ENCODE measurements at places on chromosomes 1 and 21.

- no peak for DNase-seq
Measured at GRCh38 chr1:23371987-23372880, 2.6 kb upstream of the ZNF436 start.

DNA sequence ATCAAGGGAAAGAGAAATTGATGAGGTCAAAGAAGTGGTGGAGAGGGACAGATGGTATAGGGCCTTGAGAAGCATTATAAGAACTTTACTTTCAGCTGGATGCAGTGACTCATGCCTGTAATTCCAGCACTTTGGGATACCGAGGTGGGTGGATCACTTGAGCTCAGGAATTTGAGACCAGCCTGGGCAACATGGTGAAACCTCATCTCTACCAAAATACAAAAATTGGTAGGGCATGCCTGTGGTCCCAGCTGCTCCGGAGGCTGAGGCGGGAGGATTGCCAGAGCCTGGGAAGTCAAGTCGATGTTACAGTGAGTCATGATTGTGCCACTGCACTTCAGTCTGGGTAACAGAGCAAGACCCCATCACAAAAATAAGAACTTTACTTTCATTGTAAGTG, 5.7 kb downstream of the TMEM50A start:
- DNase-seq, result no peak

DNA sequence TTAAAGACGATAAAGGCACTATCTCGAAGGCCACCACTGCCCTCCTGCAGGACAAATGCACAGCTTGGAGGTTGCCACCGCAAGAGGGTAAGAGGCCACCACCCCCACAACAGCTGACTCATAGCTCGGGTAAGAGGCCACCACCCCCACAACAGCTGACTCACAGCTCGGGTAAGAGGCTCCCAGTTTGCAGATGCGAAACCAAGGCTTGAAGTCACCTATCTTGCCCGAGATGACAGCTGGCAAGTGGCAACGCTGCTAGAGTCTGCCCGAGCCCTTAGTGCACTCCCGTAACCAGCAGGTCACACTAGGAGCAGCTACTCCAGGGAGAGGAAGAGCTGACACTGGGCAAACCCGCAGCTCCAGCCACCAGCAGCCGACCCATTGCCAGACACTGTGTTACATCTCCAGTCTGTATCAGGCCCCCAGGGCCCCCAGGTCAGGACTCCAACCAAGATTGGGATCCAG, 17.1 kb upstream of the SPSB1 start:
- DNase-seq, result peak; percentile 91

GRCh38 chr21:46181436-46181835, 2.8 kb downstream of the SPATC1L start:
- DNase-seq, result no peak

DNA sequence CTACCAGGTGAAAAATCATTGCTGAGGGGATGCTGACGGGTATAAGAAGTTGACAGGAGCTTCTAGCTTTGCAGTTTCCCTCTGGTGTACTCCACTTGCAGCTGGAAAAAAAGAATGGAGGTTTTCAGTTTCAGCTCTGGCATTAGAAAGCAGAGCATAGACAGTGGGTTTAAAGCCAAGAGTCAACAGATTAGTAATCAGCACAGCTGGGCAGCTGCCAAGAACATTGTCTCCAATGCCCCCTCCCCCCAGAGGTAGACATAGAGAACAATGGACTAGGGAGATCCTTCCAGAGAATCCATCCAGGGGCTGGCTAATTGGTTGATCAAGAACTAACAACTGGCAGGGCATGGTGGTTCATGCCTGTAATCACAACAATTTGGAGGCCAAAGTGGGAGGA, 10.1 kb upstream of the ZBTB8B start:
- DNase-seq, result no peak

GRCh38 chr1:182122913-182123260, 61.4 kb upstream of the ZNF648 start:
- no peak for DNase-seq

DNA sequence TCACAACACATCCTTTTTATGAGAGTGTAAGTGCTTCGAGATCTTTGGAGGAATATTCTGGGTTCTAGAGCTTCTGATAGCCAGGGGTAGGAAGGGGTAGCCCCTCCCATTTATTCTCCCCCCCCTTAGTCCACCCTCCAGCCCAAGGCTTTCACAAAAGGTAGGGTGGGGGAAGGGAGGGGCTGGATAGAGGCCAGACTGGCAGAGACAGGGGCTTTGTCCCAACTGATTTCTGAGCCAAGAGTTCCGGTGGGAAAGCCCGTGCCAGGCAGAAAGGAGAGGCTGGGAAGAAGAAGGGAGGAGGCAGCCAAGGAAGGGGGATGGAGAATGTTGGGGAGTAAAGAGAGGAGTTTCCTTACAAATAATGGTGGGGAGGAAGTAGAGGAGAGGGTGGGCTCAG, 3.1 kb downstream of the BCAN start:
- DNase-seq, result no peak

GRCh38 chr1:243819438-243819839, 30.6 kb downstream of the AKT3 start:
- no peak for DNase-seq

- DNase-seq, result no peak
Measured at GRCh38 chr1:158836038-158836437, 4.9 kb downstream of the MNDA start.

DNA sequence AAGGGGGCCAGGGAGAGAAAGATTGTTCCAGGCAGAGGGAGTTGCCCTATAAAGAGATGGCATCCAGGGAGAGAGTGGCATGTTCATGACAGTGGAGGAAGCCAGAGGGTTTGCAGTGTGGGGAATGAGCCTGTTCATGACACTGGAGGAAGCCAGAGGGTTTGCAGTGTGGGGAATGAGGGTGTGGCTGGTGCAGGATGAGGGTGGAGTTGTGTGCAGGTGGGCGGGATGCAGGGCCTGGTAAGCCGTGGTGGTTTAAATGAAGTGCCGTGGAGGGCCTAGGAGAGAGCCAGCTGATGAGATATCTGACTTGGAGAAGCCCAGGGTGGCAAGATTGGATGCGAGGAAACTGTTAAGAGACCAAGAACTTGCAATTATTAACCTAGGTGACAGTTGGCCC, 131.8 kb downstream of the CAMTA1 start:
- DNase-seq, result no peak

DNA sequence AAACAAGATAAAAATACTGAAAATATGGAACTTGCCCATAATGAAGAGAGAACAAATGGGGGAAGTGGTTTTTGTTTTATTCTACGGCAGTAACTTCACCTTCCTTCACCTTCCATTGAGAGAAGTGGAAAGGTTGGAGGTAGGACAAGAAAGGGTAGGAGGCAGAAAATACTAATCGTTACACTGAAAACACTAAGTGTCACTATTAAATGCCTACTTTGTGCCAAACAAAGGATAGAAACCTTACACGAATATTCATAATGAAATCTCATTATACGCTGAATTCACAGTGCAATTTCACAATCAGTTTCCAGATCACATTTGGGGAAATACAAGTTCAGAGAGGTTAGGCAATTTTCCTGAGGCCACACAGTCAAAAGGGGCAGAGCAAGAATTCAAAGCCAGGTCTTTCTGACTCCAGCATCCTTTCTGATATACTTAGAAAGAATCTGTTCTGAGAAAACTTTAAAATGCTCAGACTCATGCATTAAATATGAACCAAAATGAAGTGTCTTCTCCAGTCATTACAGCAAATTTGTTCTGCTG, 3.0 kb downstream of the TIAM1 start:
- no peak for DNase-seq

DNA sequence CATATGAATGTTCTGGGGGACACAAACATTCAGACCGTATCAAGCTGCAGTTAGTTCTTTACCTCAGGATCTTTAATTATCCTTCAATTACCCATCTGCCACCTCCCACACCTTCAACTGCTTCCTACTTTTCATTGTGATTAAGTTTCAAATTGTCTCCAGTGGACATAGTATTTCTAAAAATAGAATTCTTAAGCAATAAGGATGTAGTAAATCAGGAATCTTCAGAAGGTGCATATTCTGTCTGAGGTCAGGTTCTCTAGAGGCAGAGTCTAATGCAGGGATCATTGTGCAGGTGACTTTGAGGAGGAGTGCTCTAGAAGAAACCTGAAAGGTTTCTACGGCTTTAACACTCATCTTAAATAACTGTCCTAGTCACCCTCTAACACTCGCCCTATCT, 102.6 kb upstream of the PPP2R5A start:
- no peak for DNase-seq

DNA sequence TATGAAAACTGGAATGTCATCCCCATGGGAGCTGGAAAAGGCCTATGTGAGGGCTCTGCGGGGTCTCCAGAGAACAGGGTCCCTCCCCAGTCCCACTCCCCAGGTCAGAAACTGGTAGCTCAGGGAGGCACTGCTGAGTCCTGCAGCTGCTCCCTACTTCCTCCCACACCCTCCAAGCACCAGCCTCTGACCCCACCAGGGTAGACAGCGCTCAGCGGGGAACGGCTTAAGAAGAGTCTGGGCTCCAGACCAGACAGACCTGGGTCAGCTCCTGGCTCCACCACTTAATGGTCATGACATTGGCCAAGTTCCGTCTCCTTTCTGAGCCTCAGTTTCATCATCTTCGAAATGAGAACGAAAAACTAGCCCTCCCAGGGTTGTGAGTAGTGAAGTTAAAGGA, 7.2 kb downstream of the LRP8 start:
- no peak for DNase-seq

DNA sequence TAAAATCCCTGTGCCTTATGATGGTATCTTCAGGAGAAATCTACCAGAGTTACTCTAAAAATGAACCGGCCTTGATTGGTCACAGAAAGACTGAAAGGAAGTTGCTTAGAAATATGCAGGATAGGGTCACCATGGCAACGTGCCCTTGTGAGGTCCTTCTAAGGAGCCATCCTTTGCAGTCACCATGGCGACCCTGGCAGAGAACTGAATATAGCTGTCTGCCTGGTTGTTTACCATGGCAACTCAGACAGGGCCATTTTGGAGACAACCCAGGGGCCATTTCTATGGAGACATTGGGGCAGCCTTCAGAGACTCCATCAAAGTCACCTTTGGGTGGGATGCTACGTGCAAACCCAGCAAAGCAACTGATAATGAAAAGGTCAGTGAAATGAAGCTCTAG, 43.0 kb downstream of the SNX7 start:
- no peak for DNase-seq

DNA sequence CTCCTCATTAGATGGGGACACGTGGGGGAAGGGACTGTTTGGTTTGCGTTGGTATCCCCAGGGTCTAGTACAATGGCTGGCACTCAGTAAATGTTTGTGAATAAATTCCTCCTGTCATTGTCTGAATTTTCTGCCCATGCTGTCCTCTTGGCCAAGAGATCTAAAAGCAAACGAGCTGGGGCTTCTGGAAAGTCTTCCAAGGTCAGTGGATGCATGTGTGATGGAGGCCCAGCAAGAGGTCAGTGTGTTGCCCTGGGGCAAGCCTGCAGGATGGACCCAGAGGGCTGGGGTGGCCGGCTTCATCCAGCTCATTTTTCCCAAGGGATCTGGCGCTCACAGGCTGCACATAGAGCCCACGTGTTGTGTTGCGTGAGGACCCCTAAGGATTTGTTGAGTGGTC, 30.0 kb upstream of the JUN start:
- DNase-seq, result no peak

DNA sequence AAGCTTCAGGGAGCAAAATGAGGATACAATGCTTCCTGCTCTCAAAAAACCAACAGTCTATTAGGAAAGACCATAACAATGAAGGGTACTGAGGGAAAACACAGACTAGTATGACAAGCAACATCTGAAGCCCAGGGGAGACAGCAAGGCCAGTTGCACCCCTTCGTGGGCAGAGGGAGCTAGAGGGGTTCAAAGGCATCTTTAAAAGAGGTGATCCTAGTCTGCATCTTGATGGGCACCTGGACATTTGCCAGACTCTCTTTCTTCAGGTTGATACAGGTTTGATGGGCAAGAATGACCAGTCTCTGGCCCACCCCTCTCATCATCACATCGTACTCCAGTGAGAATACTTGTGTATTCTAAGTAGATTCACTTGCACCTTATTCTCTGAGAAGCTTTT, 177.7 kb downstream of the VAV3 start:
- DNase-seq, result peak; percentile 39

DNA sequence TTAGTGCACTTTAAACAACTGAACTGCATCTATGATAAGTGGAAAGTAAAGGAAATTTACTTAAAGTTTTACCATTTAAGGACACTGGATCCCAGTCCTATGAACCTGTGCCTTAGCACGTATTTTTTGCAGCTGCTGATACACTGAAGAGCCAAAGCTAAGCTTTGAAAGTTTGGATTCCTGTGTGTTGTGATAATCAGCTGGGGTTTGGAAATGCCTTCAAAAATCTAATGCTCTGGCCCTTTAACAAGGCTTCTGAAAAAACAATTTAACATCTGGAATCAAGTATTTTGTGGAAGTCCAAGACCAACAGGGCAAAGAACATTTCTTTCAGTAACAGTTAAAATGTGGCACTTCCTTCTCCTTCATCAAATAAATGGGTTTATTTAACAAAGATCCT, 51.8 kb downstream of the DDAH1 start:
- DNase-seq, result no peak

GRCh38 chr1:103529746-103530145, 4.2 kb downstream of the RNPC3 start:
- peak; percentile 72 for DNase-seq

GRCh38 chr1:160662910-160663309, 16.1 kb upstream of the SLAMF1 start:
- DNase-seq, result no peak

DNA sequence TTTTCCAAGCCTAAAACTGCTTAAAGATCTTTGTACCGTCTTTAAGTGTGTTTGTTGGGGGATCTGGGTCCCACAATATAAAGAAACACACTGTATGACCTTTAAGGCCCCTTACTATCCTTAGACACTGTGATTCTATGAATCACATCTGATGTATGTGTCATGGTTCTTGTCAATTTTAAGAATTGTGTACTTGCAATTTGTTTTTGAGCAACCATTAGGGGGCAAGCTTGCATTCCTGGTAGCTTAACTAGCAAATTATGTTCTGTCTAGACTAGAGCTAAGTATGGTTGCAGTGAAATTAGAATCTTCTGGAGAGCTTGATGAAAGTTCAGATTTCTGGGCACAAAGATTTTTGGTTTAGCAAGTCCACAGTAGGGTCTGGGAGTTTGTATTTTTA, 219.5 kb downstream of the TPR start:
- DNase-seq, result no peak

DNA sequence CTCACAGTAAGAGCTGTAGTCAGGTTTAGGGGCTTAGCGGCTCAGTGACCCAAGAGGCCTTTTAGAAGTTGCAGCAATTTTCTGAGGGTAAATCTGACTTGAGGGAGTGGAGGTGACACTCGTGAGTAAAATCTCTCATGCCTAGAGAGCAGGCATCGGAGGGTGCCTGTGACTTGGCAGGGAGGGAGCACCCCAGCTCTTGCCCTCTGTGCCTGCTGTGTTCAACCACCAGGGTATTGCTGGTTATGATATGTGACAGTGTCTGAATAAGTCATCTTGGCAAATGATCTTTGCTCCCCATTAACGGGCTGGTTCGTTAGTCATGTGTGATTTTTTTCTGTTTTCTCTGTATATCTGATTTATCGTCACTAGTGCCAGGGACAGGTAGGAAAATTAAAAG, 5.9 kb downstream of the MAN1C1 start:
- DNase-seq, result peak; percentile 76

- no peak for DNase-seq
Measured at GRCh38 chr1:20604678-20605077, 15.8 kb downstream of the CDA start.

- no peak for DNase-seq
Measured at GRCh38 chr1:113868387-113869083, 3.0 kb downstream of the PTPN22 start.

GRCh38 chr1:224582041-224582440, 34.1 kb upstream of the CNIH3 start:
- DNase-seq, result no peak

Measured in activated T-cell treated with anti-CD3 and anti-CD28 coated beads, Interleukin-2, amount 50 U/mL, for 72 hours (primary cell).